ENCODE measurements at places on chromosomes 1 and 21.

- DNase-seq: no peak
These were observed 5.5 kb downstream of the EPHA10 start for GRCh38 chr1:37759451-37759850.

- no peak for DNase-seq
These were observed 49.6 kb downstream of the RUNX1 start for GRCh38 chr21:34999397-34999941.

- DNase-seq: no peak
These were observed 58.0 kb downstream of the PUM1 start for GRCh38 chr1:31007462-31007991.

DNA sequence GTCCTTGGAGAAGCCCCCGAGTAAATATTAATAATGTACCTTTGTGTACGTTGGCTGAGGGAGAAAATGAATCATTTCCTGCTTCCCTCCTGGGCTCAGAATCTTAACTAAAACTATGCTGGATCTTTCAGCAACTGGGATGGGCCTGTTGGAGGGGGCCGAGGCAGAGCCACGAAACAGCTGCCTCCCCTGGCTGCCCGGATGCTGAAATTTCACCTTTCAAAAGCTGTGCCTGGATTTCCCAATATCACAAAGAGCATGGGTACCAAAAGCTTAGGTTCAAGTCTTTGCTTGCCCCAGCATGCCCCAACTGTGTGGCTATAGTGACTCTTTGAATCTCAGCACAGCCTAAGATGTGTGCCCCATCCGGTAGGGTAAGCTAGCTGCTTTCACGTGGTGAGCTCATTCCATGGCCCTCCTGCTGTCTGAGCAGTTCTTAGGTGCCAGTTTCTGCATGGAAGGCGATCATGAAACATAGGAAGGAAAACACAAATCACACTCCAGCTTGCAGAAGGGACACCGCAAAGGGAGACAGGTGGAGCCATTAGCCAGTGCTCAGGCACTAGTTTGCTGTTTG, 473.5 kb downstream of the PTPRU start:
- no peak for DNase-seq

GRCh38 chr1:227357171-227357926, 39.1 kb upstream of the CDC42BPA start:
- DNase-seq: no peak

DNA sequence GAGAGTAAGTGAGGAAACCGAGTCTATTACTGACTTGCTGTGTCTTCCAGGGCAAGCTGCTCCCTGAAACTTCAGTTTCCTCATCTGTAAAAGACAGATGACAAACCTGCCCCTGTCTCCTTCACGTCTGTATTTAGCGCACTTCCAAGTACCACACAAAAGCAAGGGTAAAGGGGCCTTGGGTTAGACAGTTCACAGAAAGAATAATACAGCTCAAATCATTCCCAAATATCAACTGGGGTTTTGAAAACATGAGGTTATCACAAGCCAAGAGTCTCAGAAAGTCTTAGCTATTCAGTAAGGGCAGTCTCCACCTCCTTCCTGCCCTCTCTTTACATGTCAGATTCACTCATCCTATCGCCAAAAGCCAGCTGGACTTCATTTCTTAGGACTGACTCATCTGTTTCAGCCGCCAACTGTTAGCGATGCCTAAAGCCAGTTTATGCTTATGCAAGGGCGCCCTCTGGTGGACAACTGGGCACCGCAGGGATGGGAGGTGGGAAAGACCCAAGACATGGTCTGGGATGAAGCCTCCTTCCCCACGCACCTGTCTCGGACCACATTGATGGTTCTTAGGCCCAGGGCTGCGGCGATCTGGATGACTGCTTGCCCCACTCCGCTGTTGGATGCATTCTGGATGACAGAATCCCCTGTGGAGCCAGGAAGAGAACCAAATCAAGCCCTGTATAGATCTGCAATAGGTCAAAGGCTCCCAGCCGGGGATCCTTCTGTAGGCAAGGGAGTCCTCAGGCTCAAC, 21.1 kb upstream of the SRSF4 start:
- peak; percentile 91 for DNase-seq

DNA sequence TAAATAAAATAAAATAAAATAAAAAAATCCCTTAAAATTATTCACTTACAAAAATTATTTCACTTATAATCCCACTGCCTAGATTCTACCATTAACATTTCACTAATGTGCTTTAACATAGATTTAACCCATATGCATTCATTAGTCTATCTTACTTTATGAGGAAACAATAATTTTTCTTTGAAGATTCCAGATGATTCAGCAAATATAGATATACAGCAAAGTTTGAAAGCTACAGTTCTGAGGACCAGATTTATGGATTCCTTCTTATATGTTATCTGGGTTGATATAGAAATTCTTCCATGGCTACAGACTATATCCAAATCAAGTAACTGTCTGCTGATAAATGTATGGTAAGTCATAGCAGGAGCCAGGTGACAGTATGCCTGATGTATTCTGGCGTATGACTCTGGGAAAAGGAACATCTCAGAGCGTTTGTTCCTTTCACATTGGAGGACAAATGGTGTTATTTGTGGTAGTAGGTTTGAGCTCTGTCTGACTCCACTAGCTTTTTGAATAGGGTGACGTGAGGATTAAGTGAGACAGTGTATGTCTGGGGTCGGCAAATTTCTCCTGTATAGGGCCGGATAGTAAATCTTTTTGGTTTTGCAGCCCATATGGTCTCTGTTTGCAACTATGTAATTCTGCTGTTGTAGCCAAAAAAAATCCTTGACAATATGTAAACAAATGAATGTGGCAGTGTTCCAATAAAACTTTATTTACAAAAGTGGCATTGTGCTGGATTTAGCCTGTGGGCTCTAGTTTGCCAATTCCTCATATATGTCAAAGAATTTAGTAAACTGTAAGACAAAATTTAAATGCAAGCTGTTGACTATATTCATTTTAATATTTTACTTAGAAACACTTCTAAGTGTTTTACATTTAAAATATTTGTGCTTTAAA, 9.3 kb downstream of the MAP3K21 start:
- no peak for DNase-seq

DNA sequence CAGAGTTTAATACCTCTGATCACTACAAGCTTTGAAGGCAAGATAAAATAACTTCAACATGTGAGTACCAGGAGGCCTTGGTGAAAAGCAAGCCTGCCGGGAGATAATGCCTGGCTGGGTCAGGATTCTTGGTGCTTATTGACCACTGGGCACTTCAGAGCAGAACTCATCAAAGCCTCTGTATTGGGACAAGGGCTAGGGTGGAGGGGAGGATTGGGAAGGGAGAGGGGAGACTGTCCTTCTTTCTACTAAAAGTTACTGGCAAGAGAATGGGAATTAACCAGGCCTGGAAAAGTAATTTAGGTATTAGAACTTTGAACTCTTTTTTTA, 35.2 kb downstream of the NEK2 start:
- no peak for DNase-seq

DNA sequence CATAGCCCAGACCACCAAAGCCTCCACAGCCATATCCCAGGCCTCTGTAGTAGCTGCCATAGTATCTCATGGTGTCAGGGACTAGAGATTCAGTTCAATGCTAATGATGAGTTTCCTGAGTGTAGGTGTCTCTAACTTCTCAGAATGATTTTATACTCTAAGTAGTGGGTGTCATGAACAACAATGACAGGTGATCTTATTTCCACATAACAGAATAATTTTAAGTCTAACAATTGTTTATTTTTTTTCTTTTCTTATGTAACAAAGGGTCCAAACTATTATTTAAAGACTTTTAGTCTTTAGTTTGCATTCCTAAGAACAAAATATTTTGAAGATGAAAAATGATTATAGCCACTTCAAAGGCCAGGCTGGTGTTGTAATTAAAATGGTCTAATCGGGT, at the start of gene KRTAP19-6:
Gene KRTAP19-6, minus strand, starts transcription at position 101 of the 400 bp plus-strand sequence. Its CDS starts 31 bp downstream, at position 70.
- DNase-seq: no peak

GRCh38 chr21:15020797-15021196, 44.0 kb downstream of the NRIP1 start:
- no peak for DNase-seq

DNA sequence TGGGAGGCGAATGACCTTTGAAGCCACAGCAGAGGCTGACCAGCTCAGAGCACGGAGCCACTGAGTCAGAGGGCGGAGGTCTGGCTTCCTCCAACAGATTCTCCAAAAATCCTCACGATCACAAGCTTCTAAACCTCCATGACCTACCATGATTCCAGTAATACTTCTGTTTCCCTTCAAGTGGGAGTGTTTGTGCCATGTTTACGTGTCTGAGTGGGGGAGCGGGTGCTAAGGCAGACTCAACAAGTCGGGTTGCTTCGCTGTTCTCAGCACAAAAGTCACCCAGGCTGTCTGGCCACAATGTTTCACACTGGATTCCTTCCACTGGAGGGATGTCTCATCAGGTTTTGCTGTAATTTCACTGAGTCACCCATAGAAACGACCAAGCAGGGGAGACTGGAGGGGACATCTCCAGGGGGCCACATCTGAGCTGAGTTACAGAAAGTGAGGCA, 86.2 kb downstream of the SLC66A1 start:
- no peak for DNase-seq

DNA sequence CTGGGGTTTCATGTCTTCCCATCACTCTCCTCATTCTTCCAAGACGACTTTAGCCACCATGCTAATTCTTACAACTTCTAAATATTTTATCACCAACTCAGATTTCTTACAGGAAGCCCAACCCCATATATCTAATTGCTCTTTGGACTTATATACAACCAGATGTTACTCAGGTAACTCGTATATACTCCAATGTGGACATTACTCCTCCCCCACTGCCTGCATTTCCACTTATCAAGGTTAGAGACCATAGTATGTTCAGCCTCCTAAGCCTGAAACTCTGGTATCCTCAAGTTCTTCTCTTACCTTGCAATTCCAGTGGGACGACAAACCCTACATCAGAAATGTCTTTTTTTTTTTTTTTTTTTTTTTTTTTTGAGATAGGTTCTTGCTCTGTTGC, 2.7 kb upstream of the RCC1 start:
- DNase-seq: no peak

- DNase-seq: no peak
These were observed 114.1 kb upstream of the CD34 start for GRCh38 chr1:208025031-208025430.

DNA sequence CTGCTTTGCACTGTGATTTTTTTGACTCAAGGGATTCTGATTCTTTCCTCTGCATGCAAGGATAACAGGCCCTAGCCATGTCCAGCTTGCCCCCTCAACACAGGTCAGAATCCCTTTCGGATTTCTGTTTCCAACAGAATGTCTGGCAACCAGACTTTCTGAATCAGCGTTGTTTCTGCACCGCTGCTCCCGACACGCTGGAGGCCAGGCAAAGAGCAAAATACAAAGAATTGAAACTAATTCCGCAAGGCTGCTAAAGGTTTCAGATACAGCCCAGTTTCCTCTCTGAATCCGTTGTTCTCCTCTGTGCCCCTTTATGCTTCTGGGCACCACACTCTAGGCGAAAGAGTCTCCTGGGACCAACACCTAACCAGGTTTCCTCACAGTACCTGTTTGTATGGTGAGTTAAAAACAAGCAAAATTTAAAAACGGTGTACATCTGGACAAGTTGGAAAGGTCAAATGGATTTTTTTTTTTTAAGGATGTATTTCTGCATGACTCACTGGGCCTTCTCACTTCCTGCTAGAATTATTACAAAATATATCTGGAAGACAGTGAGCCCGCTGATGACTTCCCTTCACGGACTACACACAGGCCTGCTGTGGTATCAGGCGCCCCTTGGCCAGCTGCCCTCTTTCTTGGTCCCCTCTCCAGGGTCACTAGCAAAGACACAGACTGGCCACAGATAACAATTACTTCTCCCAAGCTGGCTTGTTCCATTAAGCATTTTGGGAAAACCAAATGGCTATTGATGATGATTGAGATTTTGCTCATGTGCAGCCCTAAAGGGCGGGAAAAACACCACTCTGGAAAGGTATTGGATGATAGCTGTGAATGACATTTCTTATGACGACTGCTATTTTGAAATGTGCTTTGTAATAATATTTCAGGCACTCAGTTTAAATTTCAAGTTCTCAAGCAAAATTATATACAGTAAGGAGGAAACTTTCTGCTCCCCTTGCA, 118.3 kb downstream of the TGFB2 start:
- DNase-seq: no peak
